ENCODE measurements at places on chromosomes 7 and 10.

DNA sequence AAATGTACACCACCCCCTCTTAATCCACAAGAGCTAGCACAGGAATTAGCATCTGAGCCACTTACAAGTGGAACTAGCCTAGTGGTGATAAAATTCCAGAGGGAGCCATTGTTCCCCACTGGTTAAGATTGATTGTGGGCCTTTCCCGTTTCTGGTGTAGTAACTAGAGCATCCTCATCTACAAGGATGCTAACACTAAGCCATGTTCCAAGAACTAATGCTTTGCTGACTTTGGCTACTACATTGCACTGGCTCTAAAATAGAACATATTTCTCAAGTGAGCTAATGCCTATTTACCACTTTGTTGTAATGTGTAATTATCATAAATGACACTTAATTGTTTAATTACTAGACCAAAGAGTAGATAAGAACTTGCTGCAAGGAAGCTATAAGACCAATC, 143.7 kb downstream of the FZD1 start:
- no peak for DNase-seq

- DNase-seq: no peak
Measured at GRCh38 chr10:112613620-112614019, 166.6 kb downstream of the VTI1A start.

GRCh38 chr7:41383596-41383995, 319.3 kb downstream of the INHBA start:
- no peak for DNase-seq

- DNase-seq: no peak
Measured at GRCh38 chr7:144508702-144509101, 105.2 kb upstream of the NOBOX start.

DNA sequence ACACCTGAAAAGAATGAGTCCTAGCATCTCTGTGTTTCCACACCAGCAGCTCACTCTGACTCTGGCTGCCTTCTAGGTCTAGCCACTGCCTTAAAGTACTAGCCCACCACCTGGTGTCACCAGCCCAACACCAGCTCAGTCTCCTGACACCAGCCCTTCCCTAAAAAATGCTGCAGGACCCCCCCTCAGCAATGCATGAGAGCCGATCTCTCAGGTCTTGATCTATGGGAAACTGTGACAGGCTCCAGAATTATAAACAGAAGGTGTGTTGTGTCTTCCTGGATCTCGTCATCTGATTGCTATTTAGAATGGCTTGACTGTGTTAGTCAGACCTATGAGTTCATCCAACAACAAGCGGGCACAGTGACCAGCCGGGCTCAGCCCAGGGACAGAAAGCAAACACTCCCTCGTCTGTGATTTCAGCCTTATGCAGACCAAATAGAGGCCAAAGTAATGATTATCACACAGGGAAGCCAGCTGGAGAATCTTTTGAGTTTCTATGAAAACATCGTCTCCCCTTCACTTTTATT, 66.6 kb downstream of the CUBN start:
- DNase-seq: peak; percentile 51

- no peak for DNase-seq
Measured at GRCh38 chr7:55296070-55296469, 69.1 kb upstream of the LANCL2 start.

DNA sequence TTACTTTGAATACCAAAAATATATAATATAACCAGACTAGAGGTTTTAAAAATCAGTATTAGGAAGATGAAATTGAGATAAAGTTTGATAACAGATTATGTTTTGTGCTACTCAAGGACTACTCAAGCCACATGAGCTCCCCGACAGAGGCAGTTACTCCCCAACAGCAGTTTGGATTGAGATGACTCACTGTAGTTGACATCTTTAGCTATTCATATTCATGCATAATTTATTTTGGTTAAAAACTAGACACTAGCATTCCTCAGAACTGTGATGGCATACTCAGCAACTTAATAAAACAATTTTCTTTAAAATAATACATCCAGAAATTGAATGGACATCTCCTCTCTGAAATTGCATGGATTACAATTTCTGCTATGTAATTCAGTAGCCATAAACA, 19.6 kb downstream of the PCLO start:
- no peak for DNase-seq

DNA sequence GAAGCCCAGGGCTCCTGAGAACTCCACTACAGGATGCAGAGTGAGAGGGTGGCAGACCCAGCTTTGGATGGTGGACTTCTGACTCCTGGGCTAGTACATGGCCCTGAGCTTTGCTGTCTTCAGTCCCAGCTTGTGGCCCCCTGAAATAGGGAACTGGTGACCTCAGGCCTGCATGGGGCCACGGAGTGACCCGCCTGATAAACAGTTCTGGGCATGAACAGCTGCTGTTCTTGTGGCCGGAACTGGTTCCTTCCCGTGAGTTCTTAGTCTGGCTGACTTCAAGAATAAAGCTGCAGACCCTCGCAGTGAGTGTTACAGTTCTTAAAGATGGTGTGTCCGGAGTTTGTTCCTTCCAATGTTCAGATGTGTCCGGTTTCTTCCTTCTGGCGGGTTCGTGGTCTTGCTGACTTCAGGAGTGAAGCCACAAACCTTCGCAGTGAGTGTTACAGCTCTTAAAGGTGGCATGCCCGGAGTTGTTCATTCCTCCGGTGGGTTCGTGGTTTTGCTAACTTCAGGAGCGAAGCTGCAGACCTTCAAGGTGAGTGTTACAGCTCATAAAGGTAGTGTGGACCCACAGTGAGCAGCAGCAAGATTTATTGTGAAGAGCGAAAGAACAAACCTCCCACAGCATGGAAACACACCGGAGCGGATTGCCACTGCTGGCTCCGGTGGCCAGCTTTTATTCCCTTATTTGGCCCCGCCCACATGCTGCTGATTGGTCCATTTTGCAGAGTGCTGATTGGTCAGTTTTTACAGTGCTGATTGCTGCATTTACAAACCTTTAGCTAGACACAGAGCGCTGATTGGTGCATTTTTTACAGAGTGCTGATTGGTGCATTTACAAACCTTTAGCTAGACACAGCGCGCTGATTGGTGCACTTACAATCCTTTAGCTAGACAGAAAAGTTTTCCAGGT, 268.0 kb downstream of the ZEB1 start:
- no peak for DNase-seq

- DNase-seq: no peak
Measured at GRCh38 chr10:76444034-76444800, 1012.8 kb downstream of the LRMDA start.
